ENCODE measurements at places on chromosomes 16 and 17.

DNA sequence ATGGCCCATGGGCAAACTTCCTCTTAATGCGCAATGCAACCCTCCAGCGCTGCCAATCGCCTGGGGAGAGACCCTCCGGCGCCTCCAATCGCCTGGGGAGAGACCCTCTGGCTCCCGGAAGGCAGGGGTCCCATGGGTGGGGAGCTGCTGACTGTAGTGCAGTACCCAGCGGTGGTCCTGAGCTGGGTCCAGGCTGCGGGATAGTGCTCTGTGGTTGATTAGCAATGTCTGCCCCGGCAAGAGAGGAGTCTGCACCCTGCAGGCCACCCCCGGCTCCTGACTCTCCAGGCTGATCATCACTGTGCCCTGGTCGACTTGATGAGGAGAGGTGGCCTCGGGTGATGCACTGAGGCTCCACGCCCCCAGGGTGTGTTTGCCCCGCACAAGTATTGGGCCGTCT lies 44.6 kb upstream of the ZNF469 start:
- DNase-seq = no peak

DNA sequence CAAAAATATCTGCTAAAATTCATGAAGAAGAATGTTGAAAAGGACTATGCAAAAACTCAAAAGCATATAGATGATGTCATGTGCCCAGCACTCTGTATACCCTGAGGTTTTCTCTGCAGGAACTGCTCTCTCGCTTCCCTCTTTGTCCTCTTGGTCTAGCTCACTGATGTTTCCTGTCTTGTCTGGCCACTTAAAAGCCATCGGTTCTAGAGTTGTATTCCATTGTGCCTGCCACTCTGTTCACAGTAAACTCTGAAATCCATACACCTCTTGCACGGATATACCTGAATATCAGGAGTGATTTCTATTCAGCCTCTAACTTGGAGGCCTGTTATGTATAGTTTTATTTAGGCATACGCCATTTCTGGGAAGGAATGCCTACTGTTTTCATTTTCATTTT lies 101.0 kb upstream of the CNTNAP4 start:
- DNase-seq = no peak

DNA sequence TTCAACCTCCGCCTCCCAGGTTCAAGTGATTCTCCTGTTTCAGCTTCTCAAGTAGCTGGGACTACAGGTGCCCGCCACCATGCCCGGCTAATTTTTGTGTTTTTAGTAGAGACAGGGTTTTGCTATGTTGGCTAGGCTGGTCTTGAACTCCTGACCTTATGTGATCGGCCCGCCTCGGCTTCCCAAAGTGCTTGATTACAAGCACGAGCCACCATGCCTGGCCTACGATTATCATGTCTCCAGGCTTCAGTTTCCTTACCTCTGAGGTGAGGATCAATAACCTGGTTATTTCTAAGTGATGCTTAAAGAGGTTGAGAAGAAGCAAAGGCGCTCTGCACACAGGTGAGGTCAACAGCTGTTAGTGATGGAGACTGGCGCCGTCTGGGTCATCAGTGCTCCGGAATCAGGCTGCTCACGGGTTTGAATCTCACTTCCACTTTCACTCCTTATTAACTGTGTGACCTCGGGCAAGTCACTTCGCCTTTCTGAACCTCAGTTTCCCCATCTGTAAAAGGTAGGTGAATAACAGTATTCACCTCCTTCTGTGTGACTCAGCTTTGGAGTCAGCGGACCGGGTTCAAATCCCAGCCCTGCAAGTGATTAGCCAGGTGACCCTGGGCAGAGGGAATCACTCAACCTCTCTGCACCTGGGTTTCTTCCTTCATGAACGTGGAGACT lies 745 bp upstream of the ABCC1 start:
- no peak for DNase-seq

DNA sequence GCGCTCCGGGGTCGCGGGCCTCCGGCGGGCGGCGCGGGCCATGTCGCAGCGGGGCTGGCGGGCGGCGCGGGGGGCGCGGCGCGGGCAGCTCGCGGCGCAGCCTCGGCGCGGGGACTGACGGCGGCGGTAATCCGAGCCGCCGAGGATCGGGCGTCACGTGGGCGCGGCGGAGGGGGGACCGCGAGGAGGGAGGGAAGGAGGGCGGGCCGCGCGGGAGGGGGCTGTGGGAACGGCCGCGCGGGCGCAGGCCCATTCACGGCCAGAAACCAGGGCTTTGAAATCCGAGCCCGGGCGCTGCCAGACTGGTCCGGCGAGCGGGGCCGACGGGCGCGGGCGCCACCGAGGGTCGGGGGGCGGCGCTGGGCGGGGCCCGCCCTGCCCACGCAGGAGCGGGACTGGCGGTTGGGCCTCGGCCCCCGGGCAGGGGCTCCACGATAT lies at the start of gene MTSS2:
MTSS2 (minus strand) TSS at position 116 of the 438 bp plus-strand sequence. CDS start 262 bp downstream, outside the sequence.
- peak; percentile 91 for DNase-seq

DNA sequence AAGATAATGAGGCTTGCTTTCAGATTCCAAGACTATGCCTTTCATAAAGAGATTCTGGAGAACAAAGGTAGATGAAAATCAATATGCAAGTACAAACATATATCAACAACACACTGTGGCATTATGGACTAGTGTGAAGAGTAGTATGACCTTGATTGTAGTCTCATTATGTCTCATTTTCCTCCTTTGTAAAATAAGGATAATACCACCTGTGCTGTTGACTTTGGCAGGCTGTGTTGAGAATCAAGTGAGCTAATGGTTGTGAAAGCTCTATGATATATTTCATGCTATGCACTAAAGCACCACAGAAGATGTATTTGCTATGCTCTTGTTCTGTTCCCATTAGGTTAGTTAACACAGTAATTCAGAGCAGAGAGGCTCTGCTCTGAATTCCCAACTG lies 78.5 kb upstream of the NACA2 start:
- no peak for DNase-seq

GRCh38 chr16:73025856-73026210 lies 22.1 kb downstream of the ZFHX3 start:
- no peak for DNase-seq

DNA sequence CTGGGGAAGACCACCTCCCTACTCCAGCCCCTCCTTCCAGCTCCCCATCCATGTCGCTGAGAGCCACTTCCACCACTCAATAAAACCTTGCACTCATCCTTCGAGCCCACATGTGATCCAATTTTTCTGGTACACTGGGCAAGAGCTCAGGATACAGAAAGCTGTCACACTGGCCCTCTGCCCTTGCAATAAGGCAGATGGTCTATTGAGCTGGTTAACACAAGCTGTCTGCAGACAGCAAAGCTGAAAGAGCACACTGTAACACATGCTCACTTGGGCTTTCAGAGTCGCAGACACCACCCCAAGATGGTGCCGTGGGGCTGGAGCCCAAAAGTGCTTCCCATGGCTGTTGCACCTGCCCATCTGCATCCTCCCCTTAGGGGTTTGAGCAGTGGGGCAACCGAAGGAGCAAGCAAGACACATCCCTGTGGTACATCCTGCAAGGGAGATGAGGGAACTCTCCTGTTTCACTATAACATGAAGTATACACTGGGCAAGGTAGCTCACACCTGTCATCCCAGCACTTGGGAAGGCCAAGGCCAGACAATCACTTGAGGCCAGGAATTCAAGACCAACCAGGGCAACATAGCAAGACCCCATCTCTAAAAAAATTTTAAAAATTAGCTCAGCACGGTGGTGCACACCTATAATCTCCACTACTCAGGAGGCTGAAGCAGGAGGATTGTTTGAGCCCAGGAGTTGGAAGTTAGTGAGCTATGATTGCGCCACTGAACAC lies 52.8 kb upstream of the C17orf78 start:
- no peak for DNase-seq

DNA sequence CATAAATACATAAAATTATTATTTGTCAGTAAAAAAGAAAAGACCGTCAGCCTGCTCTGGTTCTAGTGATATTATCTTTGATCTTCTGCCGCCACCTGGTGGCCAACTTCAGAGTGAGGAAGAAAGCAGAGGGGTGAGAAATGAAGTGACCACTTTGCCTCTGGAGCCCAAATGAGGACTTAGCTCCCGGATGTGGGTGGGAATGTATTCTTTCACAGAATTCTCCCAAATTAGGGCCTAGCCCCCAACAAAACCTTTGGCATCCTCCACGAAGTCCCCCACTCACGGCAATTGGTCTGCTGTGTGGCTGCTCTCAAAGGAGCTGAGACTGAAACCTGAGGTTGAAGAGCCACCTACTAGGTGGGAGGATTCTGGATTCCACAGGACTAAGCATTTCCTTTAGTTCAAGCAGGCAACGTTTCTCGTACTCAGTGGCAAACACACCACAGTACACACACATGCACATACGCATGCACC lies 4.9 kb upstream of the ZNF267 start:
- peak; percentile 75 for DNase-seq

GRCh38 chr17:75909812-75910274 lies 5.2 kb upstream of the MRPL38 start:
- DNase-seq = no peak
